ENCODE measurements at places on chromosomes 1 and 21.
A peak's percentile ranks its signal among the peaks of the same experiment; 100 is the strongest.

GRCh38 chr1:230807029-230807428 is 59.8 kb downstream of the CAPN9 start:
- DNase-seq, result no peak

DNA sequence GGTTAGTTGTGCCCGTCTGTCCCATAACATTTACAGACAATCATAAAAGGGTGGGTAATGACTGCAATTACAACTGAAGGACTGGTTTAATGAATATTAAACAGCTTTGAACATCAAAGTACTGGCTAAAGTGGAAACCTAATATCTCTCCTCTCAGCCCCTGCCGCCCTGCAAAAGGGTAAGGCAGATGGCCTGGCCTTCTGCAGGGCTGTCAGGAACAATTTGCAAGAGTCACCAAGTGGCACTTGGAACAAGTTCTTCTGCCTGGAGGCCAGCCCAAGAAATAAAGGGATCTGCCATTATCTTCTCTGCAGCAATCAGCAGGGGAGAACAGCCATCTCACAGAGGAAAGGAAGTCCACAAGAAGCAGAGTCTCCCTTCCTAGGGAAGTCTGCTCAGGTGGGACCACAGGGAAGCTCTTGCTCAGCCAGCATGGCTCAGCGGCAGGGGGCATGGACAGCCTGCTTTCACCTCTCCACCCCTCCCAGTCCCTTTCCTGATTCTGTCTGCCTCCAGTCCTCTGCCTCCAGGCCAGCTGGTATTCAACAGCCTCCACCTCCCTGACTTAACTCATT is 96.1 kb downstream of the TRABD2B start:
- no peak for DNase-seq

GRCh38 chr1:194225821-194226220 is 1039.4 kb upstream of the B3GALT2 start:
- DNase-seq, result no peak

DNA sequence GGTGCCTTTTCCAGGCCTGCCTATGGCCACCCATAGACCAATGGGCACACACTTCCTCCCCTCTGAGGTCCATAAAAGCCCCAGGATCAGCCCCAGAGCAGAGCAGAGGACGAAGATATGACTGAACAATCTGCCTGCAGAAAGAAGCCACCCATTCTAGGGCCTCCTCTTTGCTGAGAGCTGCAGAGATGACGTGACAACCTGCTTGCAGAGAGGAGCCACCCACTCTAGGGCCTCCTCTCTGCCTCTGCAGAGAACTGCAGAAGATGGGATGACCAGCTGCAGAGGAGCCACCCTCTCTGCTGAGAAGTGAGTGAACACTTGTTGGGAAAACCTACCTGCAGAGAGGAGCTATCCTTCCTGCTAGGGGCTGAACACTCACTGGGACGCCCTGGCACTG is 79.7 kb downstream of the SCMH1 start:
- DNase-seq, result no peak

GRCh38 chr1:89363196-89363595 is 663 bp upstream of the GBP6 start:
- no peak for DNase-seq

DNA sequence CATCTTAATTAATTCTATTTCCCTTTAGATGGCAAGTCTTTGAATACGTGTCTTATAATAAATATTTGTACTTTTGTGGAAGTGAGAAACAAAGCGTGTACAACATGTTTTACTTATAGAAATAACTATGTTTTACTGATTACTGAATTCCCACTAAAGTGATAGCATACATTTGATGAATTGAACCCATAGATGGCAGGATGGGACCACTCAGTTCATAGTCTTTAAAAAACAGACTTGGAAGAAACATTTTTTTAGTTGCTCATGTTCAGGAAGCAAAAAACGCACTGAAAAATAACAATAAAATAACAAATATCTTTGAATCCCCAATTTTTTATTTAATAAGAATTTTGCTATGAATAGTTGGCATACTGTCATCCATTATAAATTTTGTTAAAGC is 507.1 kb upstream of the ZRANB2 start:
- no peak for DNase-seq

- no peak for DNase-seq
Observed at GRCh38 chr1:236545621-236546169, 21.9 kb downstream of the LGALS8 start.

GRCh38 chr1:167344112-167344511 is 123.4 kb downstream of the POU2F1 start:
- no peak for DNase-seq

- DNase-seq, result no peak
Observed at GRCh38 chr1:31669786-31670592, 25.3 kb upstream of the PEF1 start.

DNA sequence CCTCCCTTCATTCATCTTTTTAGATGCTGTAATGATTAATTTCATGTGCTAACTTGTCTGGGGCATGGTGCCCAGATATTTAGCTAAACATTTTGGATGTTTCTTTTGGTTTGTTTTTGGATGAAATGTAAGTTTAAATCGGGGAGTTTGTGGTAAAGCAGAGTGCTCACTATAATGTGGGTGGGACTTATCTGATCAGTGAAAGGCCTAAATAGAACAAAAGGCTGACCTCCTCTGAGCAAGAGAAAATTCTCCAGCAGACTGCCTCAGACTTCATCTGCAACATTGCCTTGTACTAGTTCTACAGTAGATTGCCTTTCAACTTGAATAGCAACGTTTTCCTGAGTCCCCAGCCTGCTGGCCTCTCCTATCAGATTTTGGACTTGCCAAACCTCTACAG is 183.6 kb downstream of the S1PR1 start:
- no peak for DNase-seq

DNA sequence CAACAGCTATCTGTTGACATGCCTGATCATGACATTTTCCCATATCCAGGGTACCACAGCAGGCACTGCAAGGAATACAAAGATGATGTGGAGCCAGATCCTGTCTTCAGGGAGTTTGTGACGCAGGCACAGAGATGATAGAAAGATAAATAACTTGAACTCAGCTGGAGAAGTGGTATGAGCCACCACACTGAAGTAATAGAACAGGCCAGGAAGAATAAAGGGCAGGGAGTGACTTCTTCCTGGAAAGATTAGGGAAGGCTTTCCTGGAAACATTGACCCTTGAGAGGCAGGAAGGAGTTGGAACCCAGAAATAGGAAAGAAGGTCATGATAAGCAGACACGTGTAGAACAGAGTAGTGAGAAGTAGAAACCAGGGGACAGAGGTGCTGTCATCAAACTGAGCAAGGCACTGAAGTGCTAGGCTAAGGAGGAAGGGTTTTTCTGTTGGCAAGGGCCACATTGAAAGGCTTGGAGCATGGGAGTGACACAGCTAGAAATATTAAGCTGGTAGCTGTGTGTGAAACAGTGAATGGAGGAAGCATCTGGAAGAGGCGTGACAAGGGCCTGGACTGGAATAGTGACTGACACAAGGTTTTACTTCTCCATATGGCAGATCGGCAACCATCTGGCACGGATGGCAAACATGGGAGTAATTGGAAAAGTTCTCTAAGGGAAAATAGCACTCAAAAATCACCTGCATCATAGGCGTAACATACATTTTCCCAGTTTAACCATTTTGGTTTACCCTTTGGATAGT is 68.4 kb downstream of the AK5 start:
- no peak for DNase-seq

- peak; percentile 8 for DNase-seq
Observed at GRCh38 chr21:38938343-38938742, 132.6 kb downstream of the ETS2 start.

GRCh38 chr1:233379869-233380438 is 52.4 kb downstream of the MAP3K21 start:
- DNase-seq, result no peak

- peak; percentile 88 for DNase-seq
Observed at GRCh38 chr1:16082283-16083038, 9.0 kb upstream of the FAM131C start.

DNA sequence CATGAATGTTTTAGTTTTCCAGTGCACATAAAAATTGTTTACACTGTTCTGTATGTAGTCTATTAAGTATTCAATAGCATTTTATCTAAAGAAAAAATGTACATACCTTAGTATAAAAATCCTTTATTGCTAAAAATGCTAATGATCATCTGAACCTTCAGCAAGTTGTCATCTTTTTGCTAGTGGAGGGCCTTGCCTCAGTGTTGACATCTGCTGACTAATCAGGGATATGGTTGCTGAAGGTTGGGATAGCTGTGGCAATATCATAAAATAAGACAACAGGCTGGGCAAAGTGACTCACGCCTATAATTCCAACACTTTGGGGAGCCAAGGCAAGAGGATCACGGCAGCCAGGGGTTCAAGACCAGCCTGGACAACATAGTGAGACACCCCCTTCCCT is 9.0 kb downstream of the DYNLT5 start:
- DNase-seq, result no peak

DNA sequence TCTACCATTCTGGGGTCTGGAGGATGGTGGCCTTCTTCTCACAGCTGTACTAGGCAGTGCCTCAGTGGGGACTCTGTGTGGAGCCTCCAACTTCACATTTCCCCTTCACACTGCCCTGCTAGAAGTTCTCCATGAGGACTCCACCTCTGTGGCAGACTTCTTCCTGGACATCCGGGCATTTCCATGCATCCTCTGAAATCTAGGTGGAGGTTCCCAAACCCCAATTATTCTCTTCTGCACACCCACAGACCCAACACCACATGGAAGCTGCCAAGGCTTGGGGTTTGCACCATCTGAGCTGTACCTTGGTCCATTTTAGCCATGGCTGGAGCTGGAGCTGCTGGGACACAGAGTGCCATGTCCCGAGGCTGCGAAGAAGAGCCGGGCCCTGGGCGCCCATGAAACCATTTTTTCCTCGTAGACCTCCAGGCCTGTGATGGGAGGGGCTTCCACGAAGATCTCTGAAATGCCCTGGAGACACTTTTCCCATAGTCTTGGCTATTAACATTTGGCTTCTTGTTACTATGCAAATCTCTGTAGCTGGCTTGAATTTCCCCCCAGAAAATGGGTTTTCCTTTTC is 170.5 kb downstream of the FOXD2 start:
- DNase-seq, result no peak

DNA sequence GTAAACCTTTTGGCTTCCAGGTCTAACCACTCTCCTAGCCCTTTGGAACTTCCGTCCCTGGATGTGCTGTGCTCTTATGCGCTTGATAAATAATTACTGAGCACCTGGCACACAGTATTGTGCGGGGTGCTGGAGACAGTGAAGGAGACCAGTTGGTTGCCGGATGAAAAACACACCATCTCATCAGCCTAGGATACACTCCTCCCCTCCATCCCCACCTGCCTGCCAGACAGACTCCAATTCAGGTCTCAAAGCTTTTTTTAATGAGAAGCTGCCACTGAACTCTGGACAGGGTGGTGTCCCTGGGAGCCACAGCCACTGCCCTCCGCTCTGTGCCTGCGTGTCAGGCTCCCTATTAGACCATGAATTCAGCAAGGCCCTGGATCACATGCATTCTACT is 9.2 kb downstream of the GNB1 start:
- no peak for DNase-seq

GRCh38 chr1:180462102-180462501 is 40.3 kb downstream of the ACBD6 start:
- DNase-seq, result no peak

GRCh38 chr1:41485605-41486004 is 1.1 kb upstream of the EDN2 start:
- DNase-seq, result no peak

DNA sequence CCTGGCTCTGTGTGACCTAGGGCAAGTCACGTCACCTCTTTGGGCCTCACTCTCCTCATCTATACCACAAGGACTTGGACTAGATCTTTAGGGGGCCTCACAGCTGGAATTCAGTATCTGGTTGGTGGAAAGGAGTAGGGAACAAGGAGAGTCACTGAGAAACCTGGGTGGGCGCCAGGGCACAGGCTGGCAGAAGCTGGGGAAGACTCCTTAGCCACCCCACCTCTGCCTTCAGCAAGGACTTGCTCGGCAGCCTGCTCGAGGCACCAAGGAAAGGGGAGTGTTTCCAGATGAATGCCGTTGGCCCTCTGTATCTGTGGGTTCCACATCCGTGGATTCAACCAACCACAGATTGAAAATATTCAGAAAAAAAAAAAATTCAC is 1.2 kb upstream of the OPTC start:
- no peak for DNase-seq

DNA sequence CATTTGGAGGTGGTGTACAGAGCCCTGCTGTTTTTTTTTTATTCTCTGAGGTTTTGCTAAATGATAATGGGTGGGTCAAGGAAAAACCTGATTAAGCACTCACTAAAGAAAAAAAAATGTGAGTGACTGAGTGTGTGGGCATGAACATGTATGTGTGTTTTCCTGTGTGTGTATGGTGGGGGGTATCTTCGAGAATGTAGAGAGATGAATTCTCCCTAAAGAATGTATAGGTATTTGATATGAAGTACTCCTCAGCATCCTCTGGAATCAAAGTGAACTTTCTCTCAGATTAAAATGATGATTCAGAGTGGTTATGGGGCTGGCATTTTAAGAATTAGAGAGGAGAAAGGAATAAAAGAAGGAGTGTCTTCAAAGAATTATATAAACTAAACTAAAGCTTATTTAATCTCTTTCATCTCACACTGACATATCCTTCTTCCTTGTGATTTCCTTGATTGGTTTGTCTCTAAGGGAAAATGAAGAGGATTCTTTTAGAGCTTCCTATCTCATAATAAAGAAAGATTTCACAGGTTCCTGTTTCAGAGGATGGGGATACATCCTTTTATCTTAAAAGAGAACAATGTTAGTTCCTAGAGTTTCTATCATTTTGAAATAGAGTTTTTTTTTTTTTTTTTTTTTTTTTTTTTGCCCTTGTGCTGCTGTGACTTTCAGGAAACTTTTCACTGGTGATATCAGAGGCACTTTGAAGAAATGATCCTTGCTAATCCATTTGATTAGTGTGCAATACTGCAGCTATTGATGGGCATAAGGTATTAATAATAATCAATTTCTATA is 23.9 kb downstream of the S1PR1 start:
- no peak for DNase-seq

DNA sequence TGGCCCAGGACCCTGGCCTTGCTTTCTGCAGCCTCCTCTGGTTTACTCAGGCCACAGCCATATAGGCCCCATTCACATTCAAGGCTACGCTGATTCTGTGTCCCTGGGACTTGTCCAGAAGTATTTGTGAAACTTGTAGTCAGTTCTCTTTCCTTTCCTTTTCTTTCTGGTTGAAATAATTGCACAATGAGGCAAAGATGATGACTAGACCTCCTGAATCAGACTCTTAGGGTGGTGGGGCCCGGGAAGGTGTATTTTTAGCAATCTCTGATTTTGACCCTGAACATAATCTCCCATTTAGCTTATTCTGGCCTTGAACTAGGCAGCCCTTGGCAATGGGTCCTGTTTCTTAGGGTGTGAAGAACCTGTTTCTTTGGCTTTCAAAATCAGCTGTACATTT is 39.9 kb downstream of the STUM start:
- no peak for DNase-seq

GRCh38 chr1:33357099-33357498 is 36.2 kb upstream of the A3GALT2 start:
- DNase-seq, result no peak

DNA sequence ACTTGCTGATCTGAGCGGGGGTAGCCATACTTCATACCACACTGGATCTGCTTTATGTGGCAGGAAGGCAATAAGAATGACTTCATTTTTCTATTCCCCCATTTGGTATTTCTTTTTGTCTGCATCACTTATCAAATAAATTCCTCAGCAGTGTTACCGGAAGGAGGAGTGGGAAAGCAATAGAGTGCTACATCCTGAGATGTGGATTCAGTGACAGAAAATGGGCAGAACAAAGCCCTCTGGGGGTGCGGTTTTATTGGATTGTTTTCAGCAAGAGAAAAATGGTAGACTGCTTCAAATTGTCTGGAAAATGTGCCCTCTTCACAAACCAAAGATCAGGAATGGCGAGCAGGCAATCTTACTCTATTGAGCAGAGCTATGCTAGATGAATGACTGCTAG is 751.9 kb upstream of the NEGR1 start:
- no peak for DNase-seq

GRCh38 chr1:57655161-57655560 is 231.3 kb upstream of the DAB1 start:
- DNase-seq, result no peak
